HEK293T (cell line): ENCODE measurements at places on chromosomes 2 and 18.
A peak's percentile ranks its signal among the peaks of the same experiment; 100 is the strongest.

DNA sequence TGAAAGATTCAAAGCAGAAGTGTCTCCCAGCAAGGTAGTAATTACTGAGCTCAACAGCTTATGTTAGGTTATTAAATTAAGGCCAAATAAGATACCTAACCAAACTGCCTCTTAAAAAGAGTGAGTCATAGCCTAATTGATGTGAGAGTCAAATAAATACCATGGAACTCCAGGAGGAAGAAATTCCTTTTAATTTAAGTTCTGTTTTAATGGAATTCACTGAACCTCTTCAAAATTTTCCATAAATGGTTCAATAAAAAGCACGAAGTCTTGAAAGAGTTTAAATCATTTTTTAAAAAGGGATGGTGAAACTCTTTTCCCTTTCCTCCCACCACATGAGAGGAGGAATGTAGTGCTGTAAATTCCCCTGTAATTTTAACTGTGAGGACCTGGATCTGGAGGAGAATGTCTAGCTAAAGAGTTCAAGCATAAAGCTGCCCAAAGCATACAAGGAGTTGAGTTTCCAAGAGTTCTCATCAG lies 180.8 kb upstream of the MMADHC start:
- DNase-seq, result no peak

- no peak for DNase-seq
Measured at GRCh38 chr18:50172367-50172766, 22.6 kb downstream of the MYO5B start.

DNA sequence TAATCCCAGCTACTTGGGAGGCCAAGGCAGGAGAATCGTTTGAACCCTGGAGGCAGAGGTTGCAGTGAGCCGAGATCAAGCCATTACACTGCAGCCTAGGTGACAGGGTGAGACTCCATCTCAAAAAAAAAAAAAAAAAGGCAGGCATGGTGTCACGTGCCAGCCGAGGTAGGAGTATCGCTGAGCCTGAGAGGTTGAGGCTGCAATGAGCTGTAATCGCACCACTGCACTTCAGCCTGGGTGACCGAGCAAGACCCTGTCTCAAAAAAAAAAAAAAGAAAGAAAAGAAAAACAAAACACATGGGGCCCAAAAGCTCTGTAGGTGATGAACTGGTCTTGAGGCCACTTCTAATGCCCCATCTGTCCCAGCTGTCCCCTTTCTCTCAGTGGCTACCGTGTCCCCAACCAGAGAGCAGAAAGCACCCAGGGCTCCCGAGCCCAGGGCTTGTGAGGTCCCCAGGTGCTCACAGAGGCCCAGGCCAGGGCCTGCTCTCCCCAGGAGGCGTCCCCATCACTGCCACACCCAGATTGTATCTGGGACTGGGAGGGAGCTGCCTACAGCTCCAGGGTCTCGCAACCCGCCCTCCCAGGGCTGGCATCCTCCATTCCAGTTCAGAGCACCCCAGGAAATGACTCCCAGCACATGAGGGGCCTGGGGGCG lies 8.5 kb downstream of the KLHL30 start:
- no peak for DNase-seq

- no peak for DNase-seq
Measured at GRCh38 chr2:29273004-29273684, 157.9 kb downstream of the CLIP4 start.

GRCh38 chr18:23547846-23548245 lies 38.5 kb downstream of the NPC1 start:
- no peak for DNase-seq

GRCh38 chr2:15223887-15224286 lies 337.2 kb downstream of the NBAS start:
- no peak for DNase-seq

DNA sequence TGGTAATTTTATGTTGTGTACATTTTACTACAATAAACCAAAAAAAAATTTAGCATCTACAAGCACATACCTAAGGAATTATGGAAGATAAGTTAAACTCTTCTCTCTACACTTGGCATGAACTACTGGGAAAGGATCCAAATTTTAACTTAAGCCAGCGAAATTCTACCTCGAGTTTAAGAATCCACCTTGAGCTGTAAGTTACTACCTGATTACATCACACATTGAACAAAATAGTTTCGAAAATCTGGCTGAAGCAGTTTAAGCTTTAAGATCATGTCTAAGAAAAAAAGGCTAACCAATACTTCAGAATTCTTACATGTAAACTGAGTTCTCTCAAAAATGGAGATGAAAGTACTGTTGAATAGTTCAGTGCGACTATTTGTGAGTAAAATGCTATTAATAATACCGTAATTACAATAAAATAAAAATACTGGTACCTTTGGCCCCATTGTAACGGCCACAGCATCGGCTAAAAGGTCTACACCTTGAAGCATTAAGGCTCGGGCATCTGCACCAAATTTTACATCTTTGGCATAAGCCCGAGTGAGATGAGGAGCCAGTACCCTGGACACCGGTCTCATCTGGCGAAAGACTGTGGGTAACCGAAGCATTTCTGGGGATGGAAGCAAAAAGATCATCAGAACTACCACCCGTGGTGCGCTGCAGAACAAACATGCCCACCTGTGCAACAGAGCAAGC lies 1.3 kb downstream of the HSPD1 start:
- DNase-seq, result no peak

GRCh38 chr2:200609028-200609614 lies 23.3 kb downstream of the AOX1 start:
- DNase-seq, result no peak

DNA sequence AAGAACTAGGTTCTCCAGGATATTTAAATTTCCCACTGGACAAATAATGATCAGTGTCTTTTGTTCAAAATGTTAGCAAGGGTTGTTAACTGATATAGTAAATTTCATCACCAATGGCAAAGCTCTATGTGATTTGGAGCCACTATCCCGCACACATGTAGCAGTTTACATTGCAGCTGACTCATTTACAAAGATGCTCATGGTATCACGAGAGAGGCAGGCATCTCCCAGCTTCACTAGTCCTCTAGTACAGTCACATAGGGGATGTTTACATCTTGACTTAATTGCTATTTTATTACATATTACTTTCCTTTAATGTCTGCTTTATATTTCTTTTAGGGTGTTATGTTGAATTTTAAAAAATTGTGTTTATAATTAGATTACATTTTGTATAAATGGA lies 30.7 kb downstream of the KCNE4 start:
- no peak for DNase-seq

- DNase-seq, result no peak
Measured at GRCh38 chr18:2774669-2775068, 72.1 kb upstream of the EMILIN2 start.

DNA sequence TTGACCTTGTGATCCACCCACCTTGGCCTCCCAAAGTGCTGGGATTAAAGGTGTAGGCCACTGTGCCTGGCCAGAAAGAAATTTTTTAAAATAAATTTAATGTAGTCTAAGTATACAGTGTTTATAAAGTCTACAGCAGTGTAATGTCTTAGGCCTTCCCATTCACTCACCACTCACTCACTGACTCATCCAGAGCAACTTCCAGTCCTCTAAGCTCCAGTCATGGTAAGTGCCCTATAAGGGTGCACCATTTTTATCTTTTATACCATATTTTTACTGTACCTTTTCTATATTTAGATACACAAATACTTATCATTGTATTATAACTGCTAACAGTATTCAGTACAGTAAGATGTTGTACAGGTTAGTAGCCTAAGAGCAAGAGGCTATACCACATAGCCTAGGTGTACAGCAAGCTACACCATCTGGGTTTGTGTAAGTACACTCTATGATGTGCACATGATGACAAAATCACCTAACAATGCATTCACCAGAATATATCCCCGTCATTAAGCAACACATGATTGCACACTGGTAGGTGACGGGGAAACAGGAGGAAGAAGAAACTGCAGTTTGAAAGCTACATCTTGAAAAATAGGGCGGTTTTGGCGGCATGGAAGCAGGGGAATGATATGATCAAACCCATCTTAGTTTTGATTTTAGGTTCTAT lies 105.1 kb upstream of the ITGB6 start:
- no peak for DNase-seq

- no peak for DNase-seq
Measured at GRCh38 chr2:3442185-3442584, 62.7 kb downstream of the TRAPPC12 start.

DNA sequence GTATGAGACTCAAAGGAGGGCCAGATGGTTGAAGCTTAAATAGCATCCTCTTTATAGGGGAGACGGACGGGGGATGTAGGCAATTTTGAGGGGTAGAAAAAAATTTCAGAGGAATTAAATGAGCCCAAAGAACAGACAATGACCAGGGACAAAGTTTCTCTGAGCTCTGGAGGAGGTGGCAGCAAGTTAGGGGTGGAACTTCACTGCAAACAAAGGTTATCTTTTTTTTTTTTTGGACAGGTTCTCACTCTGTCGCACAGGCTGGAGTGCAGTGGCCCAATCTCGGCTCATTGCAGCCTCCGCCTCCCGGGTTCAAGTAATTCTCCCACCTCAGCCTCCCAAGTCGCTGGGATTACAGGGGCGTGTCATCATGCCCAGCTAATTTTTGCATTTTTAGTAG lies 195.6 kb downstream of the PDE11A start:
- DNase-seq, result no peak

- no peak for DNase-seq
Measured at GRCh38 chr18:6326566-6326965, 88.1 kb downstream of the L3MBTL4 start.

GRCh38 chr2:222946700-222947287 lies 86.0 kb downstream of the ACSL3 start:
- no peak for DNase-seq

DNA sequence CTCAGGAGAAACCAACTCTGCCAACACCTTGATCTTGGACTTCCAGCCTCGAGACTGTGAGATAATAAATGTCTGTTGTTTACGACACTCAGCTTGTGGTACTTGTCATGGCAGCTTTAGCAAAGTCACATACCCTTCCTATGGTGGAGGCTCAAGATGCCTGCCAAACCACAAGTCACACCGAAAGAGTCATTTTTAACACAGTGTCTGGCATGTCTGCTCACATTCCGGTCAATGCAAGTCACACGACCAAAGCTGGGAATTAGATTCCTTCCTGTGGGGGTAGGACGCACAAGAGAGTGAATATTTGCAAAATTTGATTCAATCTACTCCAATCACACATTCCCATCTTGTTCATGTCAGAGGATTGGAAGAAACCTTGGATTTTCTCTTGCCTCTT lies 24.6 kb downstream of the KCNE4 start:
- DNase-seq, result no peak

- no peak for DNase-seq
Measured at GRCh38 chr2:121858369-121858768, 102.9 kb downstream of the TSN start.

DNA sequence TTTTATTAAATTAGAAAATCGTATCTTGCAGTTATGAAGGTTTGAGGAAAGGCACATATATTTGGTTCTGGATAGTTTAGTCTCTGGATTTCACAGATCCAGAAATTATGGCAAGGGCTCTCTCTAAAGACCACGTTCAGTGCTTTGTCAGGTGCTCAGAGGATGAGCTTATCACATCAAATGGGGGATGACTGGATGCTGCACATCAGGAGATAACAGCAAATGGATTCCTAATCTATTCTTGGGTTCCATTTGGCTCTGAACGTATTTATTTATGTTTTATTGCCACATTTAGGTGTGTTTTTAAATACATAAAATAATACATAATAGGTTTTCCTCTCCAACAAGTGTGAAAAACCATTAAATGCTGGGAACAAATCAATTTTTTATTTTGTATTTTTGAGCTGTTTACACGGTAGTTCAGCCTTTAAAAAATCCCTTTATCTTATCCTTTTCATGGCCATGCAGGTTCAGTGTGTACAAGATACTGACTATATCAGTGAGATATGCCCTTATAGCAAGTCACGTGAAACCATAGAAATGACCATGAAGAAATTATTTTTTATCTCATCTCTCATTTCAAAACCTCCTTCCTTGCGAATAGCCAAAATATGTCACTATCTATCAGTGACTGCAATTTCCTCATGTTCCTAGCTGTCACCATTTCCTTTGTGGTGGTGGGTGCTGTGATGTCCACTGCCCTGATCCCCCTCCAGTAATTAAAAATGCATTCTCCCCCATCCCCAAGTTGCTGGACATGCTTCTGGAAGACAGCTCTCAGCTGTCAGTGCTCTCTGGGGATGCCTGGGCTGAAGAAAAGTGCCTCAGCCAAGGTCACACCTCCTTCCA lies 25.9 kb upstream of the CXCR4 start:
- DNase-seq, result no peak

DNA sequence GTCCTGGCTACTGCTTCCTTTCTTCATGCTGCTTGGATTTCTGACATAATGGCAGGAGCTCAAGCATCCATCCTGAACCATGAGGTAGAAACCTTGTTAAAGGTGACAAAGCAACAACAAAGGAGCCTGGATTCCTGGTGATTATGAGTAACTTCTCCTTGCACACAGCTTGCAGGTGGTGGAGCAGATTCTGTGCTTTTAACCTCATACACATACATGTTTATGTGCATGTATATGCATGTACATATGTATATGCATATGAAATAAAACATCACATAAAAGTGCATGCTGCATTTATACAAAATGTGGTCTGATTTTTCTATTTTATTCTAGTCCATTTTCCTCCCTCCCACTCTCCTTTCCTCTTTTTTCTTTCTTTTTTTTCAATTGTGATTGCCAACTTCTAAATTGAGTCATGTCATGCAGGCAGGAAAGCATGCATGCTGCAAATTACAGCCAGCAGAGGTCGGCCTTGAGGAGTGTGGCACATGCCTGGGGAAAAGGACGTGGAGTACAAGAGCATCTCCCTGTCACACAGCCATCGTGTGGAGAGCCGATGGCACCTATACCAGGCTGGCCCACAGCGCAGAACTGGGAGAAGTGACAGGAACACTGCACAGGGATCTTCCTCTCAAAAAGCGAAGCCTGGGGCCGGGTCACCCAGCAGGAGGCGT lies 17.9 kb downstream of the LCT start:
- peak; percentile 53 for DNase-seq

- DNase-seq, result no peak
Measured at GRCh38 chr2:161358838-161359237, 50.6 kb downstream of the PSMD14 start.

DNA sequence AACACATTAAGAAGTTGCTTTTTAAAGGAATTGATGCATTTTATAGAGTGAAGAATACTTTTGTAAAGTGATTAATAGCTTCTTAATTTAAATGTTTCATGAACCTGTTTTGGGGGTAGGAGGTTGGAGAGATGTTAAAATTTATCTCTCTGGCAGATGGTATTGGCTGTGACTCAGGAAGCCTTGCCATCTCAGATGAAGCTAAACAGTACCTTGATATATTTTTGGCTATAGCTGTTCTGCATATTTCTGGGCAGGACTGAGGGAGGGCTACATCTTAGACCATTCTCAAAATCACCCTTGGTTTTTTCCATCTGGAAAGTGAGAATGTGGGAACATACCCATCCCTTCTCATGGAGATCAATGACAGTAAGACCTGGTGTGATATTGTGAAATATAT lies 13.4 kb downstream of the CAPN14 start:
- no peak for DNase-seq

- DNase-seq, result no peak
Measured at GRCh38 chr2:197358931-197359330, 48.4 kb upstream of the ANKRD44 start.

GRCh38 chr2:65846989-65847678 lies 414.7 kb upstream of the SPRED2 start:
- DNase-seq, result no peak
